Activated T-helper 2 cell treated with anti-CD3 and anti-CD28 coated beads, Interferon-gamma antibody, Interleukin-2, Interleukin-4, amounts not matched to agents 10 μg/mL and 5 μg/mL and 100 μg/mL, durations not matched to agents 14 hours and 24 hours and 36 hours (primary cell): ENCODE measurements at places on chromosomes 11 and 22. TPM values are rescaled to one million over a fixed set of nuclear protein-coding genes. Genes with fewer than 3 reads are reported as not detected.

The QSER1 gene
- total RNA-seq, result 17.9 and 18.2 TPM in 2 replicates

The ZC3H7B gene
- 64.7 and 66.0 TPM in 2 replicates for total RNA-seq

The FGF3 gene
- not detected in 2 replicates for total RNA-seq

The PGA5 gene
- total RNA-seq, result not detected in 2 replicates

- H3K4me3 ChIP-seq, result no peak overlapping the region
- no peak for DNase-seq
- H3K36me3 ChIP-seq, result peaks cover 7% of the 10 kb centered on the region
- peaks cover 14% of the 10 kb centered on the region for H3K4me1 ChIP-seq
Measured at GRCh38 chr11:73048446-73048845, 93.7 kb downstream of the FCHSD2 start.

- DNase-seq, result no peak
- H3K27me3 ChIP-seq, result peaks cover 1% of the 10 kb centered on the region
- no peak overlapping the region for H3K27ac ChIP-seq
- peaks cover 14% of the 10 kb centered on the region for H3K4me1 ChIP-seq
- H3K4me3 ChIP-seq, result no peak overlapping the region
Measured at GRCh38 chr11:844693-845644, 2.3 kb downstream of the TSPAN4 start.

GRCh38 chr11:68282141-68282860 lies 10.5 kb upstream of the C11orf24 start:
- peak; percentile 52 for DNase-seq
- peaks cover 7% of the 10 kb centered on the region for H3K36me3 ChIP-seq
- peak overlapping the region; percentile 18 for H3K27ac ChIP-seq

DNA sequence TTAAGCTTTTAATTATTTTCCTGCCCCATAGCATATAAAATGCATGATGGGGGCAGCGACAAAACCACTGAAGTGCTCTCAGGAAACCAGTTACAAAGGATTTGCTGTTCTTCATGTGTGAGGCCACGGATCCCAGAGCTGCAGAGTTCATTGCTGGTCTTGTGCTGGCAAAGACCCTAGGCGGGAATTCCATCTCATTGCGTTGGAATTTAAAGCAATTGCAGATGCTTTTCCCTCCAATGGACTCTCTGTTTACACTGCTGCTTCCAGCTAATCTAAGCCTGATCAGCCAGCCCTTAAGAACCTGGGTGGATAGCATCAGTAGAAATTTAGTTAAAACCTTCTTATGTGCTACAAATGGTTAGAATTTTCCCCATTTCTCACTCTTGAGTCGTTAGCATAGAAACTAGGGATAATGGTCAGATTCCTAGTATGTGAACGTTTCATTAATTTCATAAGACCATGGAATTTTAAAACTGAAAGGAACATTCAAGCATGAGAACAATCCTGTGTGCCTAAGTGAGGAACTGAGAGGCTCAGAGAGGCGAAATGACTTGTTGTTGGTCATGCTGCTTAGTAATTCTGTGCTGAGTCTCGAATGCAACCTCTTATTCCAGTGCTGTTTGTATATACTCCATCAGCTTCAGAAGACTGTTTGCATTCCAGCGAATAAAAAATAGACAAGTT lies 36.1 kb upstream of the ADSL start:
- no peak overlapping the region for H3K27ac ChIP-seq
- peaks cover 61% of the 10 kb centered on the region for H3K36me3 ChIP-seq
- no peak overlapping the region for H3K4me3 ChIP-seq
- DNase-seq, result no peak

- no peak for DNase-seq
- peaks cover 2% of the 10 kb centered on the region for H3K4me1 ChIP-seq
- H3K27ac ChIP-seq, result no peak overlapping the region
- no peak overlapping the region for H3K4me3 ChIP-seq
- H3K36me3 ChIP-seq, result peaks cover 19% of the 10 kb centered on the region
- H3K27me3 ChIP-seq, result no peaks in the 10 kb centered on the region
Measured at GRCh38 chr22:30028731-30029130, 51.5 kb upstream of the HORMAD2 start.

DNA sequence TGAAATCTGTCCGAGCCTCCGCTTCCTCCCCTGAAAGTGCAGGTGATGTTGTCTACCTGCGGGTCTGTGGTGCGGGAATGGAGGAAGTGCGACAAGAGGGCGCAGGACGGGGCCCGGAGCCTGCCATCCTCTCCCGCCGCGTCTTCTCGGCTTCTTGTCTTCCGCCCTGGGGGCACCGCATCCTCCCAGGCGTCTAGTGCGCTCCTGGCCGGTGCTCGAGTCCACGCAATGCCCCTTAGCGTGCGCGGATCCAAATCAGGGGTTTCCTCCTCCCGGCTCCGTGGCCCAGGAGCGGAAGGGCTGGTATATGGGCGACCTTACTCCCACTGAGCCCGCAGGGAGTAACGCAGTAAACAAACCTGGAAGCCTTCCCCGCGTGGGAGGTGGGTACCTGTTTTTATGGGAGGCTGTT lies 405 bp downstream of the SFI1 start:
- peak overlapping the region; percentile 96 for H3K27ac ChIP-seq
- H3K27me3 ChIP-seq, result no peaks in the 10 kb centered on the region
- peaks cover 26% of the 10 kb centered on the region for H3K4me1 ChIP-seq
- peak overlapping the region; percentile 98 for H3K4me3 ChIP-seq
- peak; percentile 45 for DNase-seq

- DNase-seq, result peak; percentile 52
- no peaks in the 10 kb centered on the region for H3K27me3 ChIP-seq
- peak overlapping the region; percentile 70 for H3K4me3 ChIP-seq
- H3K36me3 ChIP-seq, result no peaks in the 10 kb centered on the region
- peak overlapping the region; percentile 94 for H3K27ac ChIP-seq
- H3K4me1 ChIP-seq, result peaks cover 29% of the 10 kb centered on the region
Measured at GRCh38 chr22:46592390-46592872, 27.8 kb upstream of the GRAMD4 start.

DNA sequence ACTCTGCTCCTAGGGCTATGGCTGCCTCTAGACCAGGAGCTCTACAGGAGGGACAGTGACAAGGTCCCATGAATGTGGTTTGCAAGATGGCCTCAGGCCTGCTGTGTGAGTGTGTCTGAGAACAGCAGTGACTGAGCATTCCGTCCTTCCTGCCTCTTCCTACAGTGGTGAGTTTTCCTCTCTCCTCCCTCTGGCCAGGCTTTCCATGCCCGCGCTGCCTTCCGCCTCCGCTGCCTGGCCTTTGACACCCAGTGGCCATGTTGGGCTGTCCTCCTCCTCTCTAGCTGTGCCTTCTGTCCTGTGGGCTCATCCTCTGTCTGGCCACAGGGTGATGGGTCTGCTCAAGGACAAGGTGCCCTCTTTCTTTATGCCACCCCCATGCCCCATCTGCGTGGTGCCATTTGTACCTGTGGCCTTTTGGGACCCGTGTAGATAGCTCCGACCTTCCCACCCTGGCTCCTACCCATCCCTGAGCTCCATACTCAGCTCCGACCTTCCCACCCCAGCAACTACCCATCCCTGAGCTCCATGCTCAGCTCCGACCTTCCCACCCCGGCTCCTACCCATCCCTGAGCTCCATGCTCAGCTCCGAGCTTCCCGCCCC lies 970.4 kb downstream of the BRD1 start:
- H3K4me3 ChIP-seq, result no peak overlapping the region
- no peaks in the 10 kb centered on the region for H3K4me1 ChIP-seq
- no peak overlapping the region for H3K27ac ChIP-seq

- H3K36me3 ChIP-seq, result no peaks in the 10 kb centered on the region
- H3K4me1 ChIP-seq, result no peaks in the 10 kb centered on the region
- no peak overlapping the region for H3K27ac ChIP-seq
- no peak overlapping the region for H3K4me3 ChIP-seq
- peaks cover 18% of the 10 kb centered on the region for H3K27me3 ChIP-seq
Measured at GRCh38 chr22:22769434-22770279, 118.0 kb upstream of the IGLL5 start.

DNA sequence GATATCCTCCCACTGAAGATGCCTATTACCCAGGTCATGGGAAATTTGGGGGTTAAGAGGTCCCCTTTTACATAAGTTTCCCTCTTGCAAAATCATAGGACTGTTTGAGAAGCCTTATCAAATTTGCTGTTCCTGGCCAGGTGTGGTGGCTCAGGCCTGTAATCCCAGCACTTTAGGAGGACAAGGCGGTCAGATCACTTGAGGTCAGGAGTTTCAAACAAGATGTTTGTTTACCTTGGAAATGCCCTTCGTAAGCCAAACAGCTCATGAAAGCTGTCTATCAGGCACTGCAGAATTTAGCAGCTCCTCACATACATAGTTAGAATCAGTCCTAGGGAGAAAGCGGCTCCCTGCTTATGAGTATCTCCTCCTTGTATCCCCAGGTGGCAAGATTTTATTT lies 4.9 kb upstream of the EI24 start:
- no peaks in the 10 kb centered on the region for H3K27me3 ChIP-seq
- H3K4me3 ChIP-seq, result no peak overlapping the region
- H3K36me3 ChIP-seq, result no peaks in the 10 kb centered on the region
- H3K4me1 ChIP-seq, result no peaks in the 10 kb centered on the region

GRCh38 chr11:68383976-68384501 lies 71.6 kb downstream of the LRP5 start:
- H3K4me1 ChIP-seq, result peaks cover 20% of the 10 kb centered on the region
- H3K27me3 ChIP-seq, result peaks cover 2% of the 10 kb centered on the region
- H3K36me3 ChIP-seq, result no peaks in the 10 kb centered on the region
- no peak overlapping the region for H3K4me3 ChIP-seq
- DNase-seq, result peak; percentile 50

- no peaks in the 10 kb centered on the region for H3K4me1 ChIP-seq
- no peak for DNase-seq
- no peaks in the 10 kb centered on the region for H3K36me3 ChIP-seq
- H3K27me3 ChIP-seq, result no peaks in the 10 kb centered on the region
- H3K27ac ChIP-seq, result no peak overlapping the region
Measured at GRCh38 chr11:45461514-45461913, 175.4 kb upstream of the SYT13 start.

DNA sequence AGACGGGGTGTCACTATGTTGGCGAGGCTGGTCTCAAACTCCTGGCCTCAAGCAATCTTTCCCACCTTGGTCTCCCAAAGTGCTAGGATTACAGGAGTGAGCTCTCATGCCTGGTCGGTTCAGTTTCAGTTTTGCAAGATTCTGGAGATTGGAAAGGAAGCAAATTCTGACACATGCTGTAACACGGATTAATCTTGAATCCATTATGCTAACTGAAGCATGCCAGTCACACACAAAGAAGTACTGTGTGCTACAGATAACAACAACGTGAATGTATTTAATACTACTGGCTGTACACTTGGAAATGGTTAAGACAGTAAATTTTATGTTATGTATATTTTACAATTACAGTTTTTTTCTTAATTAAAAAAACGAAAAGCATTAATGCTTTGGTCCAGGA lies 107.6 kb downstream of the MED15 start:
- H3K4me1 ChIP-seq, result no peaks in the 10 kb centered on the region
- H3K4me3 ChIP-seq, result no peak overlapping the region
- H3K27ac ChIP-seq, result no peak overlapping the region
- DNase-seq, result no peak
- peaks cover 2% of the 10 kb centered on the region for H3K27me3 ChIP-seq

DNA sequence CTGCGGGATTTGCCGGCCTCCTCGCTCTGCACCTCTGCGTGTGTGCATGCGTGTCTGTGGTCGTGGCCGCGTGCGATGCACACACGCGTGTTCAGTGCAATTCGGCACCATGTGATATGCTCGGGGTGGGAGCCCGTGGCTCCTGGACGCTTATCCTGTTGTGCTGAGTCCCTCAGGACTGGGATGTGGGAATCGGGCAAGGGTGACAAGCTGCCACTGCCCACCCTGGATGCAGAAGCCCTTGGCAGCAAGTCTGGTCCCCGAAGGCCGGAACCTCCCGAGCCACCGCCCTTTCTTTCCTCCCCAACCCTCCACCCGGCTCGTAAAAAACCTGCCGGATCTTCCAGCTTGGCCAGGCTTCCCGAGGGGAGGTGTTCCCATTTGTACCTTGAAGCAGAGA lies 128.2 kb downstream of the PHF21B start:
- H3K4me1 ChIP-seq, result no peaks in the 10 kb centered on the region
- DNase-seq, result no peak
- H3K4me3 ChIP-seq, result no peak overlapping the region
- H3K27ac ChIP-seq, result no peak overlapping the region

- no peak overlapping the region for H3K27ac ChIP-seq
- H3K4me3 ChIP-seq, result no peak overlapping the region
- no peak for DNase-seq
- no peaks in the 10 kb centered on the region for H3K36me3 ChIP-seq
- no peaks in the 10 kb centered on the region for H3K4me1 ChIP-seq
Measured at GRCh38 chr11:132579634-132580327, 952.5 kb downstream of the OPCML start.

DNA sequence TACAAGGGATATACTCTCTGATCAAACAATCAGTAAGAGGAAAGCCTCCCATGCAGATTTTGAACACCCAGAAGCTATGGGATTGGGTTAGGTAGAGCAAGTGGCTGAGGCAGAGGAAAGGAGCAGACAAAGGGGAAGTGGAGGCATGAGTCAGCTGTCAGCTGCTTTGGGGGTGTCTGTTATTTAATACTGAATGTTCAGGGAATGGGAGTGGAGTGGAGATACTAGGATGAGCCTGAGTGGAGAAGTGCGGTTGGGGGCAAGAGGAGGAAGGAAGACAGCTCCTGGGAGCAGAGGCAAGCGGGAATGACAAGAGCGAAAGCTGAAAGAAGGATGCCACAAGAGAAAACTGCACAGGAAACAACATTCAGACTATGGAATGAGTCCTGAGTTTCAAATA lies 22.7 kb upstream of the TMPRSS5 start:
- no peak overlapping the region for H3K27ac ChIP-seq
- no peaks in the 10 kb centered on the region for H3K27me3 ChIP-seq
- H3K4me3 ChIP-seq, result no peak overlapping the region

DNA sequence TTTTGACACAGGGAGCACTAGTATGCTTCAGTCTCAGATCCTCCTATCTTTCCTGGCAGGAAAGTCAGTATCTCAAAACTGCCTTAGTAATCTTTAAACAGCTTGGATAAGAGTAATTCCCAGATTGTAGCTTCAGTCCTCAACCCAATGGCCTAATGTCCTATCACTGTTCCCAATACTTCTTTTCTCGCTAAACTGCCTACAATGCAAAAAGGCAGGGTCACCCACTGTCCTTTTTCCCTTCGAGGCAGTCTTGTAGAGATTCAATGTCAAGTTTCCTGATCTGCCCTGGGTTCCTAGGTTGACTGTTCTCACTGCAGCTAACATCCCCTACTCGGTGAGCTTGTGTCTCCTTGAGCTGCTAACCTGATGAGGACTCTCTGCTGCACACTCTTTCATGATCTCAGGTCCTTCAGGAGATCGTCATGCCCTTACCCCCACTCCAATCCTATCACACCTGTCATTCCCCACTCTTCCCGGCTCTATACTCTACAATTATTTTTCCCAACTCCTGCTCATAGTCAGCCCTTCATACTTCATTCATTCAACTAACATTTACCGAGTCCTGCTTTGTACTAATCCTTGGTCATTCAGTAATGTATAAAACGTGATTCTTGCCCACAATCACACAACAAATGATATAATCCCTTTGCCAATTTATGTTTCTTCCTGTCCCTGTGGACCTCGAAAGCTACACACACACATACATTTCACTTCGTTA lies 904 bp downstream of the C2CD3 start:
- no peak overlapping the region for H3K27ac ChIP-seq
- H3K4me3 ChIP-seq, result no peak overlapping the region
- DNase-seq, result no peak
- H3K27me3 ChIP-seq, result no peaks in the 10 kb centered on the region
